CD8-positive, alpha-beta memory T cell (primary cell): ENCODE measurements at places on chromosomes 11 and 22. TPM values are rescaled to one million over a fixed set of nuclear protein-coding genes. Genes with fewer than 3 reads are reported as not detected.

DNA sequence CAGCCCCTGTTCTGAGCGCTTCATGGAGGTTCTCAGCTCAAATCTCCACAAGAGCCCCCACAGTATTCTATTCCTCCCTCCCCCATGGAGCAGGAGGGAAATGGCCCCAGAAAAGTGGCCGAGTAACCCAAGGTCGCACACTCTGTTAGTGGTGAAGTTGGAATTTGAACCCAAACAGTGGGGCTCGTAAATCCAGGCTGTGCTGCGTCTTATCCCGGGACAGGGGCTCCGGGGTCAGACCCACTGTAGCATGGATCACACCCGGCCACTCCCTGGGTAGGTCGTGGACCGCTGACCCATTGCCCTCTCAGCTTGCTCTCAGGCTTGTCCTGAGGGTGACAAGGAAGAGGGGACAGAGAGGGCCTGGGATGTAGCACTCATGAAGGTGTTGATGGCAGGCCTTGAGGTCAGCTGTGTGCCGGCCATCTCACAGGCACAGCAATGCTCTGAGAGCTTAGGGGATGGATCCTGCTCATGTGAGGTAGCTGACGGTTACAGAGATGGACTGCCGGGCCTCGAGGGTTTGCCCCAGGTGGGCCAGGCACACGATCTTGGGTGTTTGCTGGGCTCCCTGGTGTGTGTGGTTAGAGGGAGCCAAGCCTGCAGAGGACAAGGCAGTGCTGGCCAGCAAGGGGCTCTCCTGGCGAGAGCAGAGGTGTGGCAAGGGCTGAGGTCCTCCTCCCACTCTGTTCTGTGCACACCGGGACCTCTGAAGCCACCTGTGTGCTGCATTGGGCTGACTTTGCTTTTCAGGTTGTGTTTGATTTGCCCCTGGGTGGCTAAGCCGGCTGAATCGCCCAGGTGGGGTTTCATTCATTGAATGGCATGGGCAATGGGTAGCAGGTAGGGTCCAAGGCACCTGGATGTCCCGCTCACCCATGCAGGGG is 2.3 kb upstream of the FGF19 start:
- DNase-seq, result no peak

Gene IGSF9B
- 12.2 TPM for total RNA-seq

Gene FLRT1
- total RNA-seq, result not detected

Gene B3GAT1
- 0.35 TPM for total RNA-seq

Gene LRRC10B
- total RNA-seq, result not detected
